ENCODE measurements at places on chromosomes 5 and 9.

DNA sequence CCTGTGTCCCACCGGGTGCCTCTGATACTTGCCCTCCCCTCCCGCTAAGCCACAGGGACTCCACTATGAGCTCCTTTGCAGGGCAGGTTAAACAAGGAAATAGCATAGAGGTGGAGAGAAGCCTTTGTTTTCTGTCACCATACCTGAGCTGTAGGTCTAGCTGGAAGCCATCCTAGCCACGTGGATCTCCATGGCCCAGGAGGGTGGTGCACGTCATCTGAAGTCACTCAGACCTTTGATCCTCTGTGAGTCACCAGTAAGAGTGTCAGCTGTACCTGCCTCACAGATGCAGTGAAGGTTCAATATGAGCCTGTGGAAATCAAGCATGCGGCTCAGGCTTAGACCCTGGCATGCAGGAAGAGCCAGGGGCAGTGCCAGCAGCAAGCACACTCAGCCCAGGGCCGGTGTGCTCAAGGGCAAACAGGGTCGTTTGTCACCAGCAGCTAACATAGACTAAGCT is 55.1 kb downstream of the ASS1 start:
- no peak for DNase-seq

- no peak for DNase-seq
These were observed at the start of gene DBN1 for GRCh38 chr5:177473443-177474001. Gene DBN1 (minus strand): TSS chr5:177473634. CDS start chr5:177473521, 113 bp downstream.

DNA sequence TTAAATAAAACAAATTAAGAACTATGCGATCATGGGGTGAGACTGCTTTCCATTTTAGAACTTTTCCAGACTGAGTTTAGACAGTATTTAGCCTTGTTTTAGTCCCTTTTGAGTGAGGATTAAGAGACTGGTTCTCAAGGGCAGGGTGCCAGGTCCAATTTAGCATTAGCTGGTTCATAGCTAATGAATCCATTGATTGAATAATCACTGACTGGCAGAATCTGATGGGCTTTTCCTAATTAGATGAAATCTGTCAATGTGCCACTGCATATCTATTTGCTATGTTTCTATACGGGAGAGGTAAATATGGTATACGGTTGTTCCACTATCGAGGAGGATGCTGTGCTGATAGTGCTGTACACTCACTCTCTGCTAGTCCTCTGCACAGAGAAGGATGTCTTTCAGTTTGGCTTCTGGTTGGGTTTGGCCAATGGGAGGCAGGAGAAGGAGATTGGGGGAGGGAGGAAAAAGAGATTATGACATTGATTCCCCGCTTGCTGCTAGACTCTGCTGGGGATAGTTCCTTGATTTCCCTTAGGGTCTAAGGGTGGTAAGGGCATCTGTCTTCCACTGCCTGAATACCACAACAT is 496.6 kb downstream of the CTNND2 start:
- no peak for DNase-seq

DNA sequence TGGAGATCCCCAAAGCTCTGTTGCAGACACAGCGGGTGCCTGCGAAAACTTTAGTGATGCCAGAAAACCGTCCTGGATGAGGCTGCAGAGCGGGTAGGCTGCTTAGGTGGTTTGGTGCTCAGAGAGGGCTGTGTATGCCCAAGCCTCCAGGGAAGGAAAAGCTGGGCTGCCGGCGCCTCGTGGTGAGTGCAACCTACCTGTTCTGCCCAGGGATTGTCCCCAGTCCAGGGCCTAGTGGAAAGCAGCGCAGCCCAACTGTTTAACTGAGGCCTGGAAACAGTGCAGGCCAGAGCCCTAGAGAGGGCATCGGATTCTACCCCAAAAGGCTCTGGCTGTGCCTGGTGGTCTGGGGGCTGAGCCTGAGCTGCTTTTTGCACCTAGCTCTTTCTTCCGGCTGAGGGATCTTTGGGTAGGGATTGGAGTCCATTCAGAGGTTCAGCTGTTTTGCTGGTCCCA is 2.8 kb downstream of the LMX1B start:
- DNase-seq, result no peak

DNA sequence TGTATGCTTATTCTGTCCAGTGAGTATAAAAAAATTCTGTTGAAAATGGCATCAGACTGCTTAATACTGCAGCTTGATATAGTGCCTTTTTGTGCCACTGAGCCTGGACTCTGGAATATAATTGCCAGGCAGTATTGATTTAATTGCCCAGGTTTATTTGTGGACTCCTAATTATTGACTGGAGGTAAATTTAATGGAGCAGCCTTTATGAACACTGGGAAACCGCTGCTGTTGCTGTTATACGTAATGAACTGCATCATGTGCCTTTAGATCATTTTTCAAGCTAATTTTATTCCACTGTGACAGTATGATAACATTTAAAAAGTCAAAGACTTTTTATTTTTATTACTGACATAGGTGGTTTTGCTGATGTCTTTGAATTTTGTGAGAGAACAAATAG is 90.2 kb upstream of the SH3GL2 start:
- DNase-seq, result no peak

DNA sequence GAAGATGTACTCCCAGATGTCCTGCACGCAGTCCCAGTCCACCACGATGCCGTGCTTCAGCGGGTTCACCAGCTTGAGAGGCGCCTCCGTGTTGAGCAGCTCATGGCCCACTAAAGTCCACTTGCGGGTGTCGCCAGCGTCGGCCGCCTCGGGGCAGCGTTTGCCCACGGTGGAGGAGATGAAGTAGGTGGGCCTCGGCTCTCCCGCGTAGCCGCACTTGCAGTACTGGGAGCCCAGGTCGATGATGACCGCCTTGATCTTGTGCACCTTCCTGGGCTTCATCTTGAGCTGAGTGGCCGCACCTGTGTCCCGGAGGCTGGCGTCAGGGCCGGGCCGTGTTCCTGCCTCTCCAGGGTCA is 278 bp downstream of the ACTL7B start:
- no peak for DNase-seq

- no peak for DNase-seq
These were observed 27.0 kb downstream of the POU4F3 start for GRCh38 chr5:146365618-146366017.

DNA sequence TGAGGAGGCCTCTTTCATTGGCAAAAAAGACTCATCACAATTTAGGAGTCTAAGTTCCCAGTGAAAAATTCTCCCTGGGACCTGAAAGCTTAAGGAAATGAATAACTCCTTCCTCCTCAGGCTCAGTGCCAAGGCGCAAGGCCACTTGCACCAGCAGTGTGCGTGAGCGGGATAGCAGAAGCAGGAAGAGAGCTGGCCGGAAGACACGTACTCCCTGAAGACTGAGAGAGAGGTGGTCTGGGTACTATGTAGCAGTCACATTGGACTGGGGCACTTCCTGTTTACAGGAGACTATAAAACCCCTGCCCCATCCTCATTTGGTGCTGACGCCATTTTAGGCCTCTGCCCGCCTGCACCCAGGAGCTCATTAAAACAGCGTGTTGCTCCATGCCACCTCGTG is 66.3 kb upstream of the IL33 start:
- no peak for DNase-seq

GRCh38 chr9:1216532-1216931 is 166.4 kb downstream of the DMRT2 start:
- DNase-seq, result no peak

DNA sequence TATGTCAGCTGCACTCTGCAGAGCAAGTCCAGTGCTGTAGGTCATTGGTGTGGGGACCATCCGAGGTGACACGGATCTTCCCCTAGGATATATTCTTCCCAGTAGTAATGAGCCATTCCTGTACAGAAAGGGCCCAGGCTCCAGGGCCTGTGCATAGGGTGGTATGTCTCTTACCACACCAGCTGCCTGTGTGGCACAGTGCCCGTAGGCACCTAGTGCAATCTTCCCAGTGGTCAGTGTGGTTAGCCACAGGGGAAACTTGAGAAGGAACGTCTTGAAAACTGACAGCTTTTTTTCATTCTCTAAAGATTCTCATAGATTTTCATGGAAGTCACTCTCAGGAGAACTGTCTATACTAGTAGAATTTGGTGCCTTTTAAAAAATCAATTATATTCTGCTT is 39.8 kb downstream of the CYSTM1 start:
- no peak for DNase-seq

DNA sequence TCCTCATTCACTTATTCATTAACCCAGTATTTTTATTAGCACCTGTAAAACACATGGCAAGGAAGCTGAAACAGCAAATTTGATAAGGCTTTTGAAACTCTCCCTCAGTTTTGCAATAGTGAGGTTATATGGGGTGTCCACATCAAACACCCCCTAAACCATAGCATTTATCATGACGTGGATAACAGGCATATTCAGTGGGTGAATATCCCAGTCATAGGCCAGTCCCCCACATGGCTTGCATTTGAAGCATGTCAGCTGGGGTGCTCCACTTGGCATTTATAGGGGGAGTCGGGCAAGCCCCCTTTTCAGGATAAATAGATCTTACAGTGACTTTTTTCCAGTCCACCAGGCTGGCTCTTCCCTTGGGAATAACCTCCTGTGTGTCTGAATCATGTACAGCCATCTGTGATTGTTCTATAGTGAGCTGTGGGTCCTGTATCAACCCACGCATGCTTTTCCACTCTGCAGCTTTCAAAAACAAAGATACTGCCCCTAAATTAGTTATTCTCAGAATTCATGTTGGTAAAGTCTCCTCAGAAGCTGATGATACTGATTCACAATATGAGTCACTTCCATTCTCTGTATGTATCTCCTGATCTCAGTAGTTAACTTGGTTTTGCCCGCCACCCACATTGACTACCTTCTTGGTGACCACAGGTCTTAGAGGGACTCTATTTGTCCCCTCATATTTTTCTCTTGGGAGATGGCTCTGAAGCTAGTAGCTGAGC is 84.4 kb upstream of the SPIN1 start:
- no peak for DNase-seq

DNA sequence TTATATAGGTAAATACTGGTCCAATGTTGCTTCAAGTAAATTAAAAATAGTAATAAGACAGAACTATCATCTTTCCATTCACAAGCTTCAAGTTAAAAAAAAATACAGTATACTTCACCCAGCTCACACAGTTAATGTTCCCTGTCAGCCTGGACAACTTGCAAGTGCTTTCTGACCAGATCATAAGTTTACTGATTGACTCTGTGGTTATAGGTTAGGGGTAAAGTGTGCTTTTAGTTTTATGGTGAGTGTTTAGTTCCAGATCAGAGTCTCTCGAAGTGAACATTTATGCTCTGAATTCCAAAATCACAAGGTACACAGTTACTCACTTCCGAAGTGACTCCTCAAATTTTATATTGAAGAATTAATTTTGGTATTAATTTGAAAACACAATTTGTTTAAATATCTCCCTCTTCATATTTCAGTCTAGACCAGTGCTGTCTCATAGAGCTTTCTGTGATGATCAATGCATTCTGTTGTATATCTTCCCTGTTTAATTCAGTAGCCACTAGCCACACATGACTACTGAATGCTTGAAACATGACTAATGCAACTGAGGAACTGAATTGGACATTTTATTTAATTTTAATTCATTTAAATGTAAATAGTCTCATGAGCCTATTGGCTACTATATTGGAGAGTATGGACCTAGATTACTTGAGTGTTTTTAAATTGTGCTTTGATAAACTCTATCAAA is 90.7 kb downstream of the MEF2C start:
- DNase-seq, result no peak

DNA sequence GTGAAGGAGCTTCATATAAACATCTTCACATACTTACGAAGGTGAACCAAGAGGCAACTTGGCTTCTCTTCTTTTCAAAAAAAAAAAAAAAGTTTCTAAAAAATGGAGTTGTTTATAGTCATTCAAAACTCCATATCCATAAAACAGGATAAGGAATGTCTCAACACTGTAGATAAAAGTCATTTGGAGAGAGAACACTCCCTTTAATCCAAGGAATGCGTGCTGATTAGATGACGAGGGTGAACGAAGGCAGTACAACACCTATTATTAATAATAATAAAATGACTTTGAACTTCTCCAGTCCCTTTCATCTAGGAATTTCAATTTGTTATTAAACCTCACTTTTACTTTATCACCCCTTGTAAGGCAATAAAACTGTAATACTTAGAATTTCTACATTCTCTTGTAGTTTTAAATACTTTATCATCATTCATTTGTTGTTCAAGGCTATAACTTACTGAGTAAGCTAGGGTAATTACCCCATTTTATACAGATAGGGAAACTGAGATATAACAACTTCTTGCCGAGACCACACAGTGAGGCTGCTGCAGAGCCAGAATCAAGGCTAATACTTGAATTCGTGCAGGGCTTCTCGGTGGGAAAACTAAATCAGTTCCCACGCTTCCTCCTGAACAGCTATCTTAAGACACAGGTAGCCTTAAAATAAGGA is 377.1 kb downstream of the EFNA5 start:
- DNase-seq, result no peak

DNA sequence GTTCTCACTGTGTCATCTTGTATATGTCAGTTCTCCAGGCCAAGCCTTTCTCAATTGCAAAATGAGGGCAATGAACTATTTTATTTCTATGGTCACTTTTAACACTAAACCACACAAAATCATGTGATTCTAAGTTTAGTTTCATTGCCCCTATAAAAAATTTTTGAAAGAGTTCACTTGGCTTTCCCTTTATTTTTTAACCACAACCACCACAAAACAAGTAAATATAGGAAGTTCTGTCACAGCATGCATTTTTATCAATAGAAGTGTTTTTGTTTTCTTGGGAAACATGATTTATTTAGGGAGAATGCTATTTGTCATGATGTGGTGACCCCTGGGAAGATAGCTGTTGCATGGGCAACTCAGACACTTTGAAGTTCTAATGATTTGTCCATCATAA is 169.1 kb downstream of the CSNK1G3 start:
- no peak for DNase-seq

DNA sequence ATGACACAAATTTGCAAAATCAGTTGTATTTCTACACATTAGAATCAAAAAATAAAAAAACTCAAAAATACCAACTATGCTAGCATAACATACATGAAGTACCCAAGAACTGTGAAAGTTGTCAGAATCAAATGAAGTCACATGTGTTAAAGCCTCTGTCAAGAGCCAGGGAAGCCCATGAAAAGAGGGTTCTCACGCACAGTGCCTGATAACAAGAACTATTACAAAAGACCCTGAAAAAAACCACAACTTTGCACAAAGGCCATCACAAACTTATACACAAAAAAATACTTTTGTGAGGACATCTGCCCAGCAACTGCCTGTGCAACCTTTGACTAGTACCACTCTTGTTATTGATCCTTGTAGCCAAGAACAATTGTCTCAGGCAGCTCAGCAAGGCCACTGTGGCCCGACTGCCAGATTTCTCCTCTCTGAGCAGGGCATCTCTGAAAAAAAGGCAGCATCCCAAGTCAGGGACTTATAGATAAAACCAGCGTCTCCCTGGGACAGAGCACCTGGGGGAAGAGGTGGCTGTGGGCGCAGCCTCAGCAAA is 28.9 kb upstream of the HNRNPA0 start:
- no peak for DNase-seq

DNA sequence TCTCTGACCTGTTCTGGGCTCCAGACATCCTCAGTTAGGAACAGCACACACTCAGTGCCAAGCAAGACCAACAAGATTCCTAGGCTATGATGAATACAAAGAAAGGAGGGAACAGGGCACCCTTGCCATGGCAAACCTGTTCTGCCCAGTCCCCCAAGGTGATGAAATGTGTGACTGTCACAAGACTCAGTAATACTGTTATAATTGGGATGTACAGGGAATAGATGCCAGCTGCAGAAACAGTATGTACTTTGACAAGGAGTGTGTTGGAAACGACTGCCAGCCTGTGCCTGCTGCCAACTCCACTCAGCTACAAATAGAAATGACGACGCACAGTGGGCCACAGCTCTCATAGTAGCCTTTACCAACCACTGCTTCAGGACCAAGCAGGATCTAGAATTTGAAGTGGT is 453.0 kb downstream of the EFNA5 start:
- no peak for DNase-seq
